CD4-positive, alpha-beta T cell treated with Interleukin-4 for 1 hour (primary cell): ENCODE measurements at places on chromosomes 7 and 10.

DNA sequence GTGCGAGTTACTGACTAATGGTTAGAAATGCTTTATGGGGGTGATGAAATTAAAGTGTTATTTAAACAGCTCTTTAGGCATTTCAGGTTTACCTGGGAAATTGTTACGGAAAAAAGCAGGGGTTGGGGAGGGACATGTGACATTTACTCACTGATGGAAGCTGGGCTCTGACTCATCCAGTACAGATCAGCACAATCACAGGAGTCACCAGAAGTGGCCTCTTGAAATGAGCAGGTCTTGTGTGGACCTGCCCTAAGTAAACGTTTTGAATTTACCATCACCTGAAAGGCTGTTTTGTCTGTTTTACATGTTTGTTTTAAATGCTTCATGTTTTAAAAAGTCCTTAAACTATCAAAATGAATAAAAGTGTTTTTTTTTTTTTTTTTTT lies 2.3 kb downstream of the GLRX3 start:
- no peak for DNase-seq

GRCh38 chr10:62451611-62451975 lies 77.4 kb downstream of the ZNF365 start:
- no peak for DNase-seq

DNA sequence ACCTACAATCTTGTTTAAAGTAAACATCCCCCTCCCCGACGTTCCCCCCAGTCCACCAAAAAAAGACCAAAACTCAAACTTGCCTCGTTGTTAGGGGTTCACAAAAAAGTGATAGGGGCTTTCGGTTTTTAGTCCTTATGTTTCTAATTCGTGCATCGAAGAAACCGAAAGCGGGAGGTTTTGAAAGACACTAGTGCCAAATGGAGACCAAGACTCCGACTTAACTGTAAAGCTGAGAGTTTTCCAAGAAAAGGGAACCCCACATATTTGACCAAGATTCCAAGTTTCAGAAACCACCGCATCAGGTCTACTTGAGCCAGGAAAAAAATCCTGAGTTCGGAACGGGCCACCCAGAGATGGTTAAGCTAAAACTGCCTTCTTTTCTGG lies 534 bp downstream of the PSMA2 start:
- DNase-seq: no peak

DNA sequence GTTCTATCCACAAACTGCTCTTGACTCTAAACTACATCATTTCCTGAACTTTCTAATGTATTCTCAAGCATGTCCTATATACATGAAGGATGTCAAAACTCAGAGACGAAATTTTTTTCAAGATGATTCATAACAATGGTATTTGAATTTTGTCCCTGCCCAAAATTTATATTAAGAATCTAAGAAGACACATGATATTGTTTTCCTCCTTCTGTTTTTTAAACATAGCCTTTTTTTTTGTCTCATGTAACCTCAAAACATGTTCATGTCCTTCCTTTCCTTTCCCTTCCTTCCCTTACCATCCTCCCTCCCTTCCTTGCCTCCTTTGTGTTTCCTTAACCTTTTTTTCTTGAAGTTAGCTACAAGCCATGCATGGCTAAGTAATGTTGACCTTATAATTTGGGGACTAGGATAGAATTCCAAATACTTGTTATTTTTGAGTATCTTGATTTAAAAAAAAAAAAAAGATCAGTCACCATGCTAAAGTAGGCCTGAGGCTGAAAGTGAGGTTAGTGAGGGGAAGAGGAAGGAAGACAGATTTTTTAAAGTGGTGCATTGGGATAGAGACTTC lies 163.0 kb downstream of the SUGCT start:
- no peak for DNase-seq

DNA sequence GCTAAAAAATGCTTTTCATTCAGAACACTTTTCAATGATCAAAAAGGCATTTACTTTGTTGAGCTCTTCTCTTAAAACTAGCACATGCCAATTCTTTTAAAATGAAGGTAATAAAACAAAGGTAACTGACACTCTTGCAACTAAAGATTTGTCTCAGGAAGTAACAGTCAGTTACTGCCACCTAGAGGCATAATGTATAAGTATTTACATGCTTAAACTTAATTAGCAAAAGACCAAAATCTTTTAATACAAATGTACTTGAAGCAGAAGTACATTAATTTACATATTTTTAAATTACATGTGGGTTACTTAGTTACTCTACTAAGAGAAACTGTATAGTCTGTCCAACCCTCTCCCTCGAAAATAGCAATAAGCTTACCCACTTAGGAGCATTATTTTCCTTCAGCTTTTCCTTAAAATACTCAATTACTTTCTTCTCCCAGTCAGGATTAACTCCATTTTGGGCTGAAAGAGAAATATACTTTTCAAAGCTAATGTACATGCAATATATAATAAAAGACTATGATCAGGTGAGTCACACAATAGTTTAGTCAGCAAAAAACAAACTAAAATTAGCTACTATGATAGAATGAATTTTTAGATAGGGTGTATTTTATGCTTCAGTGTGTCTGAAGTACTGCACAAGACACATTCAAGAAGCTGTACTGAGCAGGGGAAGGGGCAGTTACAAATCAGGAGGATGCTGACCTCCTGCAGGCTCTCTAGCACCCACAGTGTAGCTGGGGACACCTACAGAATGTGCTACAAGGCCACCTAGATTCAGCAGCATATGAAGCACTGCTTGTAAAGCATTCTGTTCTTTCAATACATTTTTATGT lies 13.0 kb downstream of the MCMBP start:
- DNase-seq: peak; percentile 72

GRCh38 chr10:60954035-60954434 lies 10.1 kb upstream of the RHOBTB1 start:
- DNase-seq: no peak

GRCh38 chr10:125144693-125145623 lies 15.4 kb downstream of the CTBP2 start:
- DNase-seq: no peak

DNA sequence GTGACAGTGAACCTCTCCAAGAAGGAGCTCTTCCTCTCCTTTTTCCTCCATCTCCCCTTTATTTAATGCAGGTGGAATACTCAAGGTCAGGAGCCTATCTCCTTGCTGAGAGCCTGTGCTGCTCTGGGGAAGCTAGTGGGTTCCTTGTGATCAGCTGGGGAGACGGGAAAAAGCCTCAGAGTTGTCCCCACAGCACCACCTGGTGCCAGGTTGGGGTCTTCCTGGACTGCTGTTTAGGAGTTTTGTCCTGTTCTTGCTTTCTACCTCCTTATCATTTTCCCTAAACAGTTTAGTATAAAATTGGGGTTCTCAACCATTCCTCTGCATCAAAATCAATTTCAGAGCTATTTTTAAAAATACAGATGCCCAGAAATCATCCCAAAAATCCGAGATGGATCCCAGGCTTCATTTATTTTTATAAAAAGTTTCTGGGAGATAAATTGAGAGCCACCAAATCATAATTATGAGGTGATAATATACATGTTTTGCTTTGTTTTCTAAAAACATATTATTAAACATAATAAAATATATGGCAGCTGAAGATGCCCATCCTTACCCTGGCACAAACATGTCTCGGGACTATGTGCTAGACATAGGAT lies 44.3 kb downstream of the MACC1 start:
- peak; percentile 44 for DNase-seq

DNA sequence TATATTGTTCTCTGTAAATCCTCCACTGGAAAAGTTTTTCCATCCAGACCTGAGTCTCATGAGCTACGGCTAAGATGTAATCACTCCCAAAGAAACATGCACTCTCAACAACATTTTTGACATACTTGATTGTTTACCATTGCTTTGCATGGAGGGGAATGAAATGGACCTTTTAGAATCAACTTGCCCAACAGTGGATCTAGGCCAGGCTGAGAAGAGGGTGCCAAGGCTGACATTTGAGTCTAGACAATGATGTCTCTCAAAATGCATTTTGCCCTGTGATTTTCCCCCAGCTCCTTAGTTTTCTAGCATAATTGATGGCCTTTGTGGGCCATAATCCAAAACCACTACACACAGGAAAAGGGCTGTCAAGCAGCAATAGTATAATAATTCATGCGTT lies 297.9 kb upstream of the KLF6 start:
- DNase-seq: no peak

GRCh38 chr7:16169537-16169936 lies 251.8 kb downstream of the CRPPA start:
- DNase-seq: no peak

GRCh38 chr7:90715067-90715466 lies 118.9 kb downstream of the CDK14 start:
- no peak for DNase-seq

DNA sequence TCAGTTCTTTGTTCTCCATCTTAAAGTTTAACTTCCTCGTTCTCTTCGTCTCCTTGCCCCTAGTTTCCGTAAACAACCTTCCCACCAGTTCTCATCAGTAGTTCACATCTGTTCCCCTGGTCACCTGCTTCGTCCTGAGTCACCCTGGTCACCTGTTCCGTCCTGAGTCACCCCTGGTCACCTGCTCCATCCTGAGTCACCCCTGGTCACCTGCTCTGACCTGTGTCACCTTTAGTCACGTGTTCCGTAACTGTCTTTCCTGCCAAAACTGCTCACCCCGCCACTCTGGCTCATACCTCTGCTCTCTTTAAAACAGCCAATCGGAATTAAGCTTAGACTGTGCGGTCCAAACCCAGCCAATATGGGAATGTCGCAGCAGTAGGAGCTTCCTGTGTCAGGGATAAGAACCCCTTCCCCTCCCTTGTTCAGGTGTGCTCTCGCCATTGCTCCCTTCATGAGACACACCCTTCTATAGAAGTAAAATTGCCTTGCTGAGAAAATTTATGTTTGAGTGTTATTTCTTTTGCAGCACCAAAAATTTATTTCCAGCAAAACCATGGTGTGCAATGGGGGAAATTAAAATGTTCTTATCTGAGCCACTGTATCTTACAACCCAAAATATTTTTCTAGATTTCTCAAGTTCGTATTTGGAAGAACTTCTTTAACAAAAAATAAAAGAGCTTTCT lies 112.2 kb downstream of the VIM start:
- no peak for DNase-seq

- DNase-seq: no peak
Measured at GRCh38 chr7:111274857-111275256, 183.9 kb downstream of the LRRN3 start.

GRCh38 chr10:60246382-60246781 lies 143.3 kb downstream of the ANK3 start:
- DNase-seq: no peak

- DNase-seq: no peak
Measured at GRCh38 chr10:116385994-116386809, 41.4 kb upstream of the PNLIPRP3 start.

DNA sequence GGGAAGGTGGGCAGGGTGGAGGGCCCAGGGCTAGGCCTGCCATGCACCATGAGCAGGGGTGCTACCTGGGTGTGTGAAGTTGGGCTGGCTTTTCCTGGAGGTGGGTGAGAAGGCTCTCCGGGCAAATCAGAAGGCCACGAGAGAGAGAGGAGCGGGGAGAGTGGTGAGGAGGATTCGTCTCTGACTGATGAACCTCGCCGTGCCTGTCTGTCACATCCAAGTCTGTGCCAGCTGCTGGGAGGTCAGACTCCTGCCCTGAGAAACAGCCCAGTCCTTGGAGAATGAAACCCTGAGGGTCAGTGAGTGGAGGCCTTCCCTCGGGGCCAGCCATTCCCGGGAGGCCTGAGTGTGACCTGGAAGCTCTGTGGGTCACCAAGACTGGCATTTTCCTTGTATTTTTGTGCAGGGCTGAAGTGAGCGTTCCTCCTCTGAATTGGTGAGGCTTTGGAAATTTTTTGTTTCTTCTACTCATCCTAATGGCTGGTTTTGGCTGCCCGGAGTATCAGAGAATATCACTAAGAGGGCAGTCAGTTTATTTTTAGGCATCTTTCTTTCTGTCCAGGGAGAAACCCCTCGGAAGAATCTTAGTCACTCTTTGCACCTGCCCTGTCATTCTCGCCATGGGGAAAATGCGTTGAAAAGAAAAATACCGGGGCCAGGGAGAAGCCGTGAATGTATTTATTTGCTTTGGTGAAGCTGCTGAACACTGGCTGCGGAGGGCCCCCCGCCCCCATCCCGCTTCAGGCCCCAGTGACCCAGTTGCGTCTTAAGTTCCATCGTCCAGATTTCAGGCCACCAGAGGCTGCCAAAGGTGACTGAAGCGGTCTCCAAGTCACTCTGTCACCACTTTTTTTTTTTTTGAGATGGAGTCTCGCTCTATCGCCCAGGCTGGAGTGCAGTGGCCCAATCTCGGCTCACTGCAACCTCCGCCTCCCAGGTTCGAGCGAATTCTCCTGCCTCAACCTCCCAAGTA lies 6.5 kb upstream of the AP5Z1 start:
- DNase-seq: no peak

DNA sequence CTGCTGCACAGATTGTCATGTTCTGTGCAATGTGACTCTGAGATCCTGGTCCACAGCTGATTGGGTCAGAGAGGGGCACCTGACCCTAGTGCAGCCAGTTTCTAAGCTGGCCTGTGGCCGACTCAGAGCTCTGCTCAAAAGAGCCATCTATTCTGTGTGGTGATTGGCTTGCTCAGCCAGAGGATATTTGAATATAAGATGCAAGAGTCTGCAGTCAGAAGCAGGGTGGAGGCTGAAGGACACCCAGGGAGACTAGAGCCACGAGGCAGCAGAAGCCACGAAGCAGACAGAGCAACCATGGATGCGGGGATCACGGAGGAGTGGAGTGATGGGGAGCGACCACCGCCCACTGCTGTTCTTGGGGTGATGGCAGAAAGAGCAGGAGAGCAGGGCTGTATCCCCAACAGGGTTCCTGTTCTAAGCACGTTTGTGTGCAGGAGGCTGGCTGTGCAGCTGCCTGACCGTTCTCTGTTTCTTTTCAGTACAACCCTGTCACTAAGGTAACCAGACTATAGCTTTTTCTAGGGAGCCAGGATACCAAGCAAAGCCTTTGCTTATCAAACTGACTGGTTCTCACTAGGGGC lies 19.5 kb upstream of the RHEB start:
- DNase-seq: no peak

- no peak for DNase-seq
Measured at GRCh38 chr10:117409549-117410305, 34.5 kb upstream of the PDZD8 start.

GRCh38 chr7:8800986-8801385 lies 367.6 kb downstream of the NXPH1 start:
- no peak for DNase-seq

GRCh38 chr7:16299853-16300252 lies 121.5 kb downstream of the CRPPA start:
- DNase-seq: no peak

- peak; percentile 64 for DNase-seq
Measured at GRCh38 chr10:22321156-22321923, 441 bp downstream of the BMI1 start.

DNA sequence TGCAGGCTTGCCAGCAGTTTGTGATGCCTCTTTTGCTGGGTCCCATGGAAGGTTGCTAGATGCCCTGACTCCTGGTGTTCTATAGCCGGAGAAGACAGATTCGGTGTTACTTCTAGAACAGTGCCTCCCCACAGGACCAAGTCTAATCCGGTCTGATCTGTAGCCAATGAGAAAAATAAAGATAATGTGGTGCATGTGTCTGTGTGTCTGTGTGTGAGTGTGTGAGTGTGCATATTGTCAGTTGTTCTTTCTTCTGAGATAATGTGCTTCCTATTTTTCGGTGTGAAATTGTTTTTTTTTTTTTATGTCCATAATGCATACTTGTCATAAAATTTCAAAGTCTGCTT lies 29.7 kb upstream of the ZNRF2 start:
- DNase-seq: no peak
